ENCODE measurements at places on chromosomes 11 and 22. TPM values are rescaled to one million over a fixed set of nuclear protein-coding genes. Genes with fewer than 3 reads are reported as not detected.

GRCh38 chr11:72807021-72807693 lies 7.1 kb upstream of the ATG16L2 start:
- no peak for DNase-seq

DNA sequence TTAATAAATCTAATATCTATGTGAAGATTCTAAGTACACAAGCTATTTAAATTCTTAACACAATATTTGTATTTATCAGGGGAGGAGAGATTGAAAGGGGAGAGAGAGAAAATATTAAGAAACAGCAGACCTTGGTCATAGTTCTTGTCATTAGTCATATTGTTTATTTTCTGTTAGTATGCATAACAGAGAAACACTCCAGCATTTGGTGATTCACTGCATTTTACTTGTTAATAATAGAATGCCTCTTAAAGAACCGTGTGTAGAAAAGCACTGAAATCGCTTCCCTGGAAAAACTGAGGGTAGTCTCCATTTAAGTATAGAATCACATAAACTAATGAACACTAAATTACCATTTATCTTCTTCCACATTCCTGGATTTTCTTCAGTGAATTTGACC lies 122.7 kb upstream of the TRPC6 start:
- DNase-seq: no peak

GRCh38 chr11:79617561-79617960 lies 176.7 kb upstream of the TENM4 start:
- DNase-seq: no peak

Gene EHF
- total RNA-seq: not detected

Gene ROBO4
- total RNA-seq: 23.4 TPM

DNA sequence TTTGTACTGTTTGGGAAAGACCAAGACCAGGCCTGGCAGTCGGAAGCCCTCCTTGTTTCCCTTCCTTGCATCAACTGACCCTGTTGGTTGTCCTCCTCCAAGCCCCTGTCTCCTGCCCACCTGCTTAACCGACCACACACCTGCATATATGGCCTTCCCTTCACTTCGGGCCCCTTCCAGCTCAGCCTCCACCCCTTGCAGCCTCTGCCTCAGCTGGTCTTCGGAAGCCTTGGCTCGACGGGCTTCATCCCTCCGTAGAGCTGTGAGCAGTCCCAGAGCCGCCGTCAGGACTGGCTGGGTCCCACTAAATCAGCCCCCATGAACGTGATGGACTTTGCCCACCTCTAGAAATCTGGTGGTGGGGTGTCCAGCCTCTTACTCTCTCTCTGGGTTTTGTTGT lies 8.4 kb downstream of the NHERF4 start:
- DNase-seq: no peak
